CD4-positive, alpha-beta T cell treated with Interleukin-4 for 1 hour (primary cell): ENCODE measurements at places on chromosomes 13 and 19.

DNA sequence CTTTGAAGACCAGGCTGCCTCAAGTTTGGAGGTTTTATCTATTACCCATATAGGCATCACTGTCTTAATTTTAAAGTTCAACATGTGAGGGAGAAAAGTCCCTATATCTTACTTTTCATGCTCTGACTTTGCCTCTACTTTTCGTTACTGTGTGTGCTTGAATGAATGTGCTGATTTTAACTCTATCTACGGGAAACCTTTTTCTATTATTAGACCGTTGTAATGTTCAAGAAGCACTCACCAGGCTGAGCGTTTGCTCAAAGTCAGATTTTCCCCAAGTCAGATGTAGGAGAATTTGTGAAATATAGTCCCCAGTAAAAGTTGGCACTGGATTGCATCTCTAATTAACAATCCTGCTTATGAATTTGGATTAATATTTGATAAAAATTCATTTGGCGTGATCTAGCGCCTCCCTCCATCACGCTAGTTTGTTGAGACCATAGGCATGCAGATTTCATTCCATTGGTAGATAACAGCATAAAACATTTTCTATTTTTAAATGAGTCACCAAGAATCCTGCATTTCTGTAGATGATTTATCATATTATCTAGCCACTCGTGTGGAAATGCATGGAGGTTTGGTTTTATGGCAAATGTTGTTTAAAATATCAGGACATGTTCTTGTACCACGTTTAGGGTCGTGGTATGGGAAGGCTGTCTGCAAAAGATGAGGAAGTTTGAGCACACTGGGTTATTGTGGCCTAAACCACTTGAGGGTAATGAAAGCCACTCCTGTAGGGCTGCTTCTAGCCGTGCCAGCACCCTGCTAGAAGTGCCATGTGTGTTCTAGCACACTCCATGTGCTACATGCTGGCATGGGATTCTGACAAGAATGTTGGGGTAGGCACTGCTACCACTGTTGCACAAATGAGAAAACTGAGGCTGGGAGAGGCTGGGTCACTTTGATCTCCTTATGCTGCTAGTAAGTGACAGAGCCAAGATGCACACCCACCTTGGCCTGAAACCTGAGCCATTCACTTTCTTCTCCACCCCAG lies 179.4 kb downstream of the FGF9 start:
- no peak for DNase-seq

DNA sequence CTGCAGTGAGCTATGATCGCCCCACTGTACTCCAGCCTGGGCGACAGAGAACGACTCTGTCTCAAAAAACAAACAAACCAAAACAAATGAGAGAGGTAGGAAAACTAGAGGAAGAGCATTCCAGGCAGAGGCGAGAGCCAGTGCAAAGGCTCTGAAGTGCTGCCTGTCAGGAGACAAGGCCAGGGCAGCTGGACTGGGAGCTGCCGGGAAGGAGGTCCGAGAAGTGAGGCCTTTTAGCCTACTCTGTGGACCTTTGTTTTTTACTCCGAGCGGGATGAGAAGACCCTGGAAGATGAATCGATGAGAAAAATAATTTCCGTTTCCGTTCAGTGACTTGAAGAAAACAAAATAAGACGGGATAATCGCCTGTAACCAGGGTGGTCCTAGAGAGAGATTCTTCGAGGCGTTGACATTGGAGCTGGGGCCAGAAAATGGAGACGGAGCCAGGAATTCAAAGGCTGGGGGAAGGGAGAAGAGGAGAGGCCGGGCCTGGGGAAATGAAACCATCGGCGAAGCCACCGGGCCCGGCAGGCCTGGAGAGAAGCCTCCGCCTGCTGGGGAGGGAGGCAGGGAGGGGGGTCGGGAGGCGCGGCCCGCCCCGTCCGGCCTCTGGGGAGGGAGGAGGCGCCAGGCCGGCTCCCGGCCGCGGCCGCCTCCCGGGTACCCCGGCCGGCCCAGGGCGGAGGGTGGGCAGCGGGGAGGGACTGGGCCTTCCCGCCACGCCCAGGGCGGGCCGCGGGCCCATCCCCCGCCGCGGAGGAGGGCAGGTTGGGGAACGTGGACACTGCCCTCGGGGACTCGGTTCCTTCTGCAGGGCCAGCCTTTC lies 7.8 kb upstream of the SERTAD1 start:
- DNase-seq = peak; percentile 70

DNA sequence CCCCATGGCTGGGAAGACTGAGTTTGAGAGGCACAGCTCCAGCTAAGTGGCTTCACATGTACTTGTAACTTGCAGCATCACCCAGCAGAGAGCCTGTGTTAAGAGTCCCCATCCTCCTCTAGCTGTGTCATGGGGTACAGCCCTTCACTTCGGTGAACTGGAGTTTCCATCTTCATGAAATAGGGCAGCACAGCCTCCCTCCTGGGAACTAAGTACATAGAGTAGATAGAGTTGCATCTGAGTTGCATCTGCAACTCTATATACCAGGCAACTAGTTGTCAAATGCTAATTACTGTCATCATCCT lies 1.2 kb downstream of the PRDX2 start:
- DNase-seq = no peak

DNA sequence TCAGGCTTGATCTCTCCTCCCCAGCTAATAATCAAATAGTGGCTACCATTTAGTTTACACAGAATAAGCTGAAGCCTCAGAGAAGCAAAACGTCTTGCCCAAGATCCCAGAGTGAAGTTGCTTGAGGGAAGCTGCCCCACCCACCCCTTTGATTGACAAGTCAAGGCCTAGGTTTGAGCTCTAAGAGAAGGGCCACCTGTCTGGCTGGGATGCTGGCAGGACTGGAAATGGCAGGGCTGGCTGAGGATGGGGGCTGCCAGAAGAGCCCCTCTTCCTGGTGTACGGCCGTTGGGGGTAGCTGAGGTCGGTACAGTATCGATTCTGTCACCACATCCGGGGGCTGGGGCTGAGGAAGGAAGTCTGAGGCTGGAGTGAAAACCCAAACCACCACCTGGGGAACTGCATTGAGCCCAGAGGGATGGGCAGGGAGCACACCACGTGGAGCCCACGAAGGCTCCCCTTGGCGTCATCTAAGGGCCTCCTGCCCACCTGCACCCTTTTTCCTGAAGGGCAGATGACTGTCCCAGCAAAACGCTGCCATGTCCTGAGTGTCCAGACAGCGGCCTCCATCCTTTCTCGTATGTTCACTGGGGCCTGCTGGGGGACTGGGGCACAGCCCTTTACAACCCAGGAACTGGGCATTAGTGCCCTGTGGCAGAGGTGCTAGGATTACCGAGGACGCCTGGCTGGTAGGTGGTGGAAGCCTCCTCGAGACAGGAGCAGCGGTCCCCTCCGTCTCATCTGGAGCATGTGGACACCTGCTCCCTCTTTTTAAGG lies 1.4 kb upstream of the PRKD2 start:
- DNase-seq = peak; percentile 60

GRCh38 chr19:10832939-10833296 lies 3.1 kb downstream of the TMED1 start:
- no peak for DNase-seq

- DNase-seq = peak; percentile 39
Measured at GRCh38 chr19:45172173-45172572, 5.9 kb downstream of the TRAPPC6A start.

GRCh38 chr13:20713751-20714150 lies 10.3 kb downstream of the IL17D start:
- DNase-seq = no peak

- no peak for DNase-seq
Measured at GRCh38 chr19:44846455-44847143, 502 bp downstream of the NECTIN2 start.

DNA sequence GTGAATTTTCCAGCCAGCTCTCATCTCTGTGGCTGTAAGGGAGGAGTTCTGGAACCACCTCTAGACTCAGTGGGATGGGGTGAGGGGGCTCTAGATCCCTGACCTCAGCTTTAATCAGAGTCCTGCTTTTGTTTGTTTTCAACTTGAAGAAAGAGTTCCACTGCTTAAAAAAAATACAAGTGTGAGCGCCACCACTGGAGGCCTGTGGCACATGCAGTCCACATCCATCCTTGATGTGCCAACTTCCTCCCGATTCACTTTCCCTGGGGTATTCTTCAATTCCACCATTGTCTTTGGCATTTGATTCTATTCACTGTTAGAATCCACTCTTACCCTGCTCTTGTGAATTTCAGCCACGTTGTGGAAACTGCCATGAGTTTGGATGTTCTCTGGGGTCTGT lies 62.4 kb upstream of the GJB6 start:
- DNase-seq = no peak

- no peak for DNase-seq
Measured at GRCh38 chr19:743168-743687, 7.7 kb upstream of the MISP start.

DNA sequence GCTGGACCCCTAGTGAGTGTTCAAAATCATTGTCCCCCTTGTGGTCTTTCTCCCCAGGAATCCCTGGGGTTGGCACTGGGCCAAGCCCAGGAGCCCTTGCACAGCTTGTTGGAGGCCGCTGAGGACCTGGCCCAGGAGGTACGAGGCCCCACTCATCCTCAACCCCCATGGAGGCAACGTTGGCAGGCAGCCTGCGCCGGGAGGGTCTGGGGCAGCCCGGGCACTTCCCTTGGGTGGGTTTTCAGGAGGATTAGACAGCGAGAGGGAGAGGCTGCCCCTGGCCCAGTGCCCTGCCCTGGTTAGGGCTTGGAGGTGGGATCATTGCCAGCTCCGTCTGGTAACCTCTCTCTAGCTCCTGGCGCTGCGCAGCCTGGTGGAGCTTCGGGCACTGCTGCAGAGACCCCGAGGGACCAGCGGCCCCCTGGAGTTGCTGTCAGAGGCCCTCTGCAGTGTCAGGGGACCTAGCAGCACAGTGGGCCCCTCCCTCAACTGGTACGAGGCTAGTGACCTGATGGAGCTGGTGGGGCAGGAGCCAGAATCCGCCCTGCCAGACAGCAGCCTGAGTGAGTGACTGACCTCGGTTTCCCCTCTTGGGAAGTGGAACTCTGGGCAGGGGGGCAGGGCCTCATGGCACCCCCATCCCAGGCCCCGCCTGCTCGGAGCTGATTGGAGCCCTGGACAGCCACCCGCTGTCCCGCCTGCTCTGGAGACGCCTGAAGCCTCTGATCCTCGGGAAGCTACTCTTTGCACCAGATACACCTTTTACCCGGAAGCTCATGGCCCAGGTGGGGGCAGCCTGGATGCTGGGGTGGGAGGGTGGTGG lies 3.0 kb downstream of the ABCA7 start:
- no peak for DNase-seq

- no peak for DNase-seq
Measured at GRCh38 chr19:17078920-17079709, 3.5 kb downstream of the MYO9B start.

DNA sequence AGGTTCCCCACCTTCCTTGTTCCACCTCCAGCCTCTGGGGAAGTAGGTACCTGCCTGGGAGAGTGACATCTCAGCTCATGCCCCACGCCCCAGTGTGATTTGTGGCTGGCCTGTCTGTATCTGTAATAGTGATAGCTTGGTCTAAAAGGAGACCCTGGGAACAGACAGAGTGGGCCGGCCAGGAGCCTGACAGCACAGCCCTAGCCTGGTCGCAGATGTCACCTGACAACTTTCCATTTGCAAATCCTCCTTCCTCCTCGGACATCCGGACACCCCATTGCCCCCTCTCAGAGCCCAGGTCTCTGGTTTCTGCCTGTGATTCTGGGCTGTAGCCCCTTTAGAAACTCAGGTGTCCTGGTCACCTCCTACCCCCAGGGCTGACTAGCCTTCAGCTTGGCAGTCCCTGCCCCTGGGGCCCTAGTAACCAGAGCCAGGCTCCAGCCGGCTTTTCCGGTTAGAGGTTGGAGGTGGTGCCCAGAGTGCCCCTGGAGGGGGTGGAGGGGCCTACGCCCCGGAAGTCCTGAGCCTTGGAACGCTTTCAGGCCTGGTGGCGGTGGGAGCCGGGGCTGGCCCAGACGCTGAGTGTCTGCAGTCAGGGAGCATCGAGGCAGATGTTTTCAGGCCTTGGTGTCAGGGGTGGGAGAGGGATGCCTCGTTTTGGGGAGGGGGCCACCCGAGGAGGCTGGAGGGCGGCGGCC lies 6.5 kb downstream of the LRRC8E start:
- no peak for DNase-seq

DNA sequence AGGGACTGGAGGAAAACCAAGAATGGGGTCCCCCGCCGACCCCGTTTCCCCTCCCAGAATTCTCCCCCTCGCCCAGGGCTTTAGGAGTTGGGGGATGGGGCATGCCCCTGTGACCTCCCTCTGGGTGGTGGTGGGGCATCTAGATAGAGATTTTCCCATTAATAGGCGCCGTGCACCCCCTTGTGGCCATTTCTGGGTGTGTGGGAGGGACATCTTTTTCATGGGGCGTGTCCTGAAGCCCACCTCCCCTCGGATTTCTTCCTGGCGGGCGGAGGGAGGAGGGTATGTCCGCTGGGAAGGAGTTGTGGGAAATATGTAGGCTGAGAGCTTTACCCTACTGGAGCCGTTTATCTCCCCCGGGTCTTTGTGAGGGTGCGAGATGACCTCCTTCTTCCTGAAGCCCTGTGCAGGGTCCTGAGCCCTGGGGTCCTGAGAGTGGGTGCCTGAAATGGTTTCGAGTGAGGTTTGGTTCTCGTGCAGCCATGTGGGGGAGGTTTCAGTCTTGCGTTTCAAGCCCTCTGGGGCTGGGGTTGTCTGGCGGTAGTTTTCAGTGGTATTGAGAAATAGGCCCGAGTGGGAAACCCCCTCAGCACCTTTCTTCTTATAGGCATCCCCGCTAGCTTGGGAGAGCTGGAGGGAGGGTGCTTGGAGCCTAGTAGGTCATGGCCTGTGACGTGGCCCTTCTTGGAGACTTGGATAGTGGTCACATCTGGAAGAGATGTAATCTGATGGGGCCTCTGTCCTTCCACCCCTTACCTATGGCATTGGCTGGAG lies 1.0 kb downstream of the PRMT1 start:
- DNase-seq = peak; percentile 84

DNA sequence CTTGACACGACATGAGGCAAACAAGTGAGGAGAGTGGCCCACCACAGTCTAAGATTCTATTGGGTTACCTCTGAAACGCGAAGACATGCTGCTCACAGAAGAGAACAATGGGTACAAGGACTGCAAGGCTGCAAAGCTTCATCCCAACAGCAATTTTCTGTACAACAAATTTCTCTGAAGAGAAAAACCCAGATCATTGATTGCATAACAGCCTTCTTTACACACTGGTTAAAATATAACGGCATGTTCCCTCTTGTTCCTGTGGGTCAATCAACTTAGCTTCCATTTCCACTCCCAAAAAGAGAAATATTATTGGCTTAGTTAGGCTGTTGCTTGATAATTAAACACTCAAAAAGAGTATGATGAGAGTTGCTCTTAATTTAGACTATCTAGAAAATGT lies at the start of gene CPB2:
Gene CPB2 (minus strand): TSS at position 166 of the 400 bp plus-strand sequence. CDS start 24 bp downstream, at position 142.
- no peak for DNase-seq

DNA sequence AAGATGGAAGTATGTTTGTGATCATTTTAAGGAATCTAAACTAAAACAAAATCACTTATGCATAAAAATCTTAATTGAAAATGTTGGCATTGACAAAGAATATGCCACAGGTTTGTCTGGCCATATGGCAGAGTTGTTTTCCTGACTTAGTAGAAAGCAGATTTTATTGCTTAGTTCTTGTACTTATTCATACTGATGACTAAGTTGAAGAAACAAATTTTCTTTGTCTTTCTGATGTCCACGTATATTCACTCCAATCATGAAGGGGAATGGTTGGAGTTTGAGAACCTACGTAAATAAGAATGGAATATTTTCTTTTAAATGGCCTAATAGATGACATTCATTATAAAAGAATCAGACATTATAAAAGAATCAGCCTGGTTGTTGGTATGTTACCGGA lies 8.0 kb upstream of the GPC6 start:
- DNase-seq = no peak

GRCh38 chr13:45933203-45933908 lies 81.8 kb upstream of the SIAH3 start:
- DNase-seq = no peak
